Skin of body (tissue), 3 donors: ENCODE measurements at places on chromosomes 11 and 22. TPM values are rescaled to one million over a fixed set of nuclear protein-coding genes. Genes with fewer than 3 reads are reported as not detected.

GRCh38 chr11:59847626-59848025, 2.3 kb upstream of the CBLIF start:
- no peak for DNase-seq

SLC22A9 gene
- total RNA-seq, result not detected

NAALADL1 gene
- 9.0 TPM for total RNA-seq

DNA sequence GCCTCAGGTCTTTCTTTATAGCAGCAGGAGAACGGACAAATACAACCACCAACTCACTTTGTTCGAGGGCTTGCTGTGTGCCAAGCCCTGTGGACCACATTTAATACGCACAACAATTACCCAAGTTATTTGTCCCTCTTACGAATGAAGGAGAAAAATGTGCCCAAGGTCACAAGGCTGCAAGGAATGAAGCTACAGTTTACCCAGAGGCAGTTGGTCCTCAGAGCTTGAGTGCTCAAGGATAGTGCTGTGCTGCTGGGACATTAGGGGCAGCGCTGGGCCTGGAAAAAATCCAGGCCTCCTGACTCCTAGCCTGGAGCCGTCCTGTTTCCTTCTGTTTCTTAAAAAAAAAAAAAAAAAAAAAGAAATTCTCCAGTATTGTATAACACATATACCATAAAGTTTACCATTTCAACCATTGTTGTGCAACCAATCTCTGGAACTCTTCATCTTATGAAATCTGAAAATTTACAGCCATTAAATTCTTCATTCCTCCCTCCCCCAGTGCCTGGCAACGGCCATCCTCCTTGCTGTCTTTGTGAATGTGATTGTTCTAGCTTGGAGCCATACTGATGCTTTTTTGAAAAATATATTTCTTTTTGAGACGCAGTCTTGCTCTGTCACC, 1.0 kb upstream of the C11orf86 start:
- DNase-seq, result no peak

- no peak for DNase-seq
Observed at GRCh38 chr11:1569251-1569780, 2.8 kb downstream of the DUSP8 start.

DNA sequence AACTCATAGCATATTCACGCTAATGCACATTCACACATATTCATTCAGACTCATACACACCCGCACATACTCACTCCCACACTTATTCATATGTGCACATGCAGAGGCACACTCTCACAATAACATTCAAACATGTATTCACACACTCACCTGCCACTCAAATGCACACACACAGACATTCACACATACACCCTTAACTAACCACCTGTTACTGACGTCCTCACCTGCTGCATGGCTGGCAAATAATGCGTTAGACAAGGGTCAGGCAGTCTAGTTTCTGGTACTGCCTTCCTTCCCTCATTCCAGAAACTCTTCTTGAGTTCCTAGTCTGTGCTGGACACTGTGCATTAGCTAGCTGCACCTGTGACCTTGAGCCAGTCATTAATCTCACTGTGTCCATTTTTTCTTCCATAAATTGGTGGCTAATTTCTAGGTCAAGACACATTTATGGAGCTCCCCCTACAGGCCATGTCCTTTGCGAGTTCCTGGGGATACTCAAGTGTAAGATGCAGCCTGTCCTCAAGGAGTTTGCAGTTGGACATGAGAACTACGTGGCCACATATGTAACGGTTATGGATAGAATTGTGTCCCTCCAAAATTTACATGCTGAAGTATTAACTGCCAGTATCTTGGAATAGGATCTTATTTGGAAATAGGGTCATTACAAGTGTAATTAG, 34.5 kb upstream of the SEZ6L start:
- DNase-seq, result no peak

- DNase-seq, result peak; percentile 80
Observed at GRCh38 chr11:568306-569157, 7.7 kb upstream of the PHRF1 start.

ANKRD49 gene
- 12.7 TPM for total RNA-seq

- DNase-seq, result no peak
Observed at GRCh38 chr11:132142121-132142520, 771.7 kb downstream of the NTM start.

YWHAH gene
- total RNA-seq, result 39.1 TPM

PRR14L gene
- total RNA-seq, result 22.7 TPM

ISX gene
- not detected for total RNA-seq

DNA sequence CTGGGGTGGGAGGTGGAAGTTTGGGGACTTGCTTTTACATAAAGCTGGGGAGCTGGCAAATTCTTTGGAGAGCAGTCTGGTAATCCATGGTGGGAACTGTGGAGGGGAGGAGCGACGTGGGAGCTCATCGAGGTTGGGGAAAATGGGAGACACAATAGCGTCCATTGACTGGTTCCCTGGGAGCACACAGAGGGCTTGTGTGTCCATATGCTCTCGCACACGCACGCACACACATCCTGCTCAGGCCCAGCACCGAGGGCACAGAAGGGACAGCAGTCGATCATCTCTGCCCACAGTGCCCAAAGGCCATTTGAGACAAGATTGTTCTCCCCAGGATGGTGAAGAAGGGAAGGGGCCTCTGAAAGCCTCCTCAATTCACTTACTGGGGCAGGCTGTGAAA, 53.7 kb downstream of the FBXO7 start:
- peak; percentile 32 for DNase-seq

FGF3 gene
- 0.30 TPM for total RNA-seq

GRCh38 chr11:103326070-103326794, 217.0 kb downstream of the DYNC2H1 start:
- DNase-seq, result peak; percentile 58

GRCh38 chr11:66291303-66291705, 390 bp upstream of the TMEM151A start:
- DNase-seq, result no peak

- DNase-seq, result peak; percentile 79
Observed at GRCh38 chr11:128548649-128549255, 38.6 kb downstream of the ETS1 start.

GRCh38 chr22:50314455-50315288, 7.2 kb upstream of the PLXNB2 start:
- no peak for DNase-seq

- no peak for DNase-seq
Observed at GRCh38 chr11:7537265-7537664, 23.5 kb downstream of the PPFIBP2 start.

DNA sequence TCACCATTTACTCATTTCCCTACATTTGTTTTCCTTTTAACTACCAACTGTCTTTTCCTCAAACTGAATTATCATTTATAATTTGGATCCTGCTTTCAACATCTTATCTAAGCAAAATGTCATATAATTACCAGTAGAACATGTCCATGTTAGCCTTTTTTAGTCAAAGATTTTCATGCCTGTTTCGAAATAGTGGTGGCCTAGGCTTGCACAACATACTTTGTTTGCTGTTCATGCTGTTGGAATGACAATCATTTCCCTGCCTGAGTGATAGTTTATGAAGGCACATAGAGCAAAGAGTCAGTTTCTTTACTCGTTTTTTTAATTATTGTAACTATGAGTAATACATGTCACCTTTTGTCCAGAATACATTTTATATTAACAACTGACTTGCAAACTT, 144.3 kb upstream of the ANO3 start:
- no peak for DNase-seq

DNA sequence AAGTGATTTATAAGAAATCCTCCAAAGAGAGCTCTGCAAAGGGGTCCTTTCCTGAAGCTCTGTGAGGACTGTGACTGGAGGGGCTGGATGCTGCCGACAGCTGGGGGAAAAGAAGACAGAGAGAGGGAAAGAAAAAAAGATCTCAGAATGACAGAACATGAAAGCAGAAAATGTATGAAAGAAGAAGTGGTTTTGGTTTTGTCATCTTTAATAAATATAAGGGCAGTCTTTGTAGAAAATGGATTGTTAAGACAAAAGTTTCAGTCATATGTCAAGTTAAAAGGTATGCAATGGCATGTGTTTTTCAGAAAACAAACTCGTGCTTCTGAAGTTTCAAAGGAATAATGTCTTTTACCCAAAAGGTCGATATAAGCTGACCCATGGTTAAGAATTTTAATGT, 105.5 kb downstream of the CCDC83 start:
- DNase-seq, result no peak

DNA sequence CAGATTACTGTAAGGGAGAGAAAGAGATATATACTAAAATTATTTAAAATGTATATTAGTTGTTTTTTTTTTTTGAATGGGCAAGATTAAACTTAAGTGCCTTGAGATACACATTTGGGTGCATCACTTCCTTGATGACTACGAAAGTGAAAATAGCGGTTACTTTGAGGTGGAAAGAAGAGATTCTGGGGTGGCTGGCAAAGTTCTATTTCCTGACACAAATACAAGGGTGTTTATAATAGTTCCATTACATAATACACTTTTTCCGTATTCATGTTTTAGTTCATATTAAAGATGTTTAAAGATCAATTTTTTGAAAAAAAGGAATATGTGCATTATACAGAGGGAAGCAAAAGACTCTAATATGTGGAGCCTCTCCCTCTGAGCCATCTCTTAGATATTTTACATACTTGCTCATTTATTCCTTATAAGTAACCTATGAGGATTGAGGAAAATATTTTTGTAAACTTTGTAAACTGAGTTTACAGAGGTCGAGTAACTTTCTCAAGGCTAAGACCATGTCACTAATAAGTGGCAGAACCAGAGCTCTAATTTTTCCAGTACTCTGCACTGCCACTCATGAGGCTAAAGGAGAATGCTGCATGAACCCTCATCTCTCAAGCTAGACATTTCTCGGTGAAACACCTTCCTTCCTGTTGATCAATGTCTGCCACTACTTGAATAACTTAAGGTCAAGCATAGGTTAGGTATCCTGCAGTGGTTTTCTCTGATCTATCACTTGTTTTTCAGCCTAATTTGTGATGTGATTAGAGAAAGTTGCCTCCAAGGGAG, 58.6 kb downstream of the DDIAS start:
- DNase-seq, result no peak

- no peak for DNase-seq
Observed at GRCh38 chr11:16925561-16926065, 88.6 kb downstream of the PLEKHA7 start.

GRCh38 chr22:20174785-20175596, 24.1 kb upstream of the CCDC188 start:
- no peak for DNase-seq

GRCh38 chr11:26297189-26297975, 34.5 kb upstream of the ANO3 start:
- DNase-seq, result peak; percentile 84

NPTXR gene
- total RNA-seq, result 2.5 TPM
